NCI-H446 (cell line): ENCODE measurements at places on chromosomes 1 and 21.

DNA sequence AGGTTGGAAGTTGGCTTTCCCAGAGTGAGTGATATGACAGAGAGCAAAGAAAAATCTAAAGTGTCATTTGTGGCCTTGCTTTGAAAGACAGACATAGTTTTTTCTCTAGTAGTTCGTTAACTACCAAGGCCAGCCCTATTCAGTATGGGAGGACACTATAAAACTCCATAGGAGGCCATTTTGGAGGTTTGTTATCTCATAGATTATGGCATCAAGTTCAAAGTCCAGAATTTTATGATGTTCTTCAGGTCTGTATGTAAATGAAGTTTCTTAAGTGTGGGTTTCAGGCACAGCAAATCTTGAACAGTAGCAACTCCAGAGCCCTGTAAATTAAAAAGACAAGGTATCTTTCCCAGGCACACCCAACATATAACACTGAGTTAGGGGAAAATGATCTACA is 437.1 kb downstream of the PLPP3 start:
- DNase-seq, result no peak

DNA sequence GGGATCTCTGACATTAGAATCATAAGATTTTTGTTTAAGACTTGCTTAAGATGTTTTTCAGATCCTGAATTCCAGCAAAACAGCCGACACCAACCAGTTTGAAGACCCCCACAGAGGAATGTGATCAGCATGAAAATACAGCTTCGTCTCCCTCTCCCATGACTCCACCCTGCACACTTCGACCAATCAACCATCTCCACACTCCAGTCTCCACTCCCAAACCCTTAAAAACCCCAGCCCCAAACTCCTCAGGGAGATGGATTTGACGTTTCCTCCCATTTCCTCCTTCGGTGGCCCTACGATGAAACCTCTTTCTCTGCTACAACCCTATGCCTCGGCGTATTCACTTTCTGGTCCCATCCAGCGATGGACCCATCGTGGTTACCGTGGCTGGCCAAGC is 30.1 kb upstream of the KIF26B start:
- DNase-seq, result no peak

GRCh38 chr1:111192658-111193519 is 7.6 kb downstream of the DENND2D start:
- no peak for DNase-seq

- DNase-seq, result peak; percentile 14
Measured at GRCh38 chr21:40254540-40255465, 387.6 kb downstream of the PCP4 start.

GRCh38 chr1:206658981-206659273 is 23.6 kb downstream of the DYRK3 start:
- no peak for DNase-seq

GRCh38 chr21:35150562-35151226 is 101.6 kb upstream of the RUNX1 start:
- DNase-seq, result no peak

- no peak for DNase-seq
Measured at GRCh38 chr1:226017070-226017469, 17.9 kb upstream of the SDE2 start.
